Activated CD4-positive, alpha-beta T cell treated with anti-CD3 and anti-CD28 coated beads, Interleukin-2, amount 10 ng/mL, durations not matched to agents 24 days and 14 days (primary cell): ENCODE measurements at places on chromosomes 11 and 22. TPM values are rescaled to one million over a fixed set of nuclear protein-coding genes. Genes with fewer than 3 reads are reported as not detected.

GRCh38 chr11:119055901-119056300 lies 1.1 kb downstream of the HYOU1 start:
- DNase-seq: peak; percentile 75
- peak overlapping the region; percentile 95 for H3K4me3 ChIP-seq
- H3K36me3 ChIP-seq: peaks cover 51% of the 10 kb centered on the region
- no peaks in the 10 kb centered on the region for H3K27me3 ChIP-seq

- H3K4me1 ChIP-seq: peaks cover 80% of the 10 kb centered on the region
- H3K4me3 ChIP-seq: peak overlapping the region; percentile 72
- no peak for DNase-seq
- peaks cover 12% of the 10 kb centered on the region for H3K36me3 ChIP-seq
- H3K27ac ChIP-seq: peak overlapping the region; percentile 83
Measured at GRCh38 chr11:128734832-128735224, 41.0 kb downstream of the FLI1 start.

GRCh38 chr11:1568441-1568911 lies 3.6 kb downstream of the DUSP8 start:
- H3K4me1 ChIP-seq: no peaks in the 10 kb centered on the region
- no peak overlapping the region for H3K27ac ChIP-seq
- peaks cover 18% of the 10 kb centered on the region for H3K27me3 ChIP-seq
- peak; percentile 64 for DNase-seq
- no peaks in the 10 kb centered on the region for H3K36me3 ChIP-seq
- no peak overlapping the region for H3K4me3 ChIP-seq

DNA sequence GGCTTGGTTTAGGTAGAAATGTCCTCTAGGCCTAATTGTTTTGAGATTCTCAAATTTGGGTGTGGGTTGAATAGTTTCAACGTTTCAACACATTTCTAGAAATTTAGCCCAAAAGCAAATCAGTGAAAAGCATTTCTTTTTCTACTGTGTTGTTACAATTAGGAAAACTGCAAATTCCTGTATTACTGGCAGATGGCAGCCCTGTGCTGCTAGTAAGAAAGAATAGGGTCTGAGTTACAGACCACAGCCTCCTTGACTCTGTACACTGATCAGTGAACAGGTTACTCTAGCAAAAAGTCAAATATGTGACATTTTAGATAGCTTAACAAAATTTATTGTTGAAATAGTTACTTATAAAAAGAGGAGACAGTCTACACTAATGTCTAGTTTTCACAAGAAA lies 703.0 kb downstream of the JRKL start:
- no peak for DNase-seq
- no peaks in the 10 kb centered on the region for H3K36me3 ChIP-seq
- H3K27ac ChIP-seq: no peak overlapping the region
- no peak overlapping the region for H3K4me3 ChIP-seq

The MLC1 gene
- not detected in 2 replicates for total RNA-seq
